ENCODE measurements at places on chromosomes 1 and 21.

GRCh38 chr1:8987881-8988617 is 38.2 kb downstream of the SLC2A7 start:
- no peak for DNase-seq

GRCh38 chr1:17405898-17406759 is 33.3 kb downstream of the RCC2 start:
- DNase-seq: peak; percentile 32

GRCh38 chr1:232789651-232790050 is 15.6 kb upstream of the MAP10 start:
- DNase-seq: no peak

GRCh38 chr1:46607345-46608130 is 3.5 kb upstream of the MKNK1 start:
- DNase-seq: no peak

DNA sequence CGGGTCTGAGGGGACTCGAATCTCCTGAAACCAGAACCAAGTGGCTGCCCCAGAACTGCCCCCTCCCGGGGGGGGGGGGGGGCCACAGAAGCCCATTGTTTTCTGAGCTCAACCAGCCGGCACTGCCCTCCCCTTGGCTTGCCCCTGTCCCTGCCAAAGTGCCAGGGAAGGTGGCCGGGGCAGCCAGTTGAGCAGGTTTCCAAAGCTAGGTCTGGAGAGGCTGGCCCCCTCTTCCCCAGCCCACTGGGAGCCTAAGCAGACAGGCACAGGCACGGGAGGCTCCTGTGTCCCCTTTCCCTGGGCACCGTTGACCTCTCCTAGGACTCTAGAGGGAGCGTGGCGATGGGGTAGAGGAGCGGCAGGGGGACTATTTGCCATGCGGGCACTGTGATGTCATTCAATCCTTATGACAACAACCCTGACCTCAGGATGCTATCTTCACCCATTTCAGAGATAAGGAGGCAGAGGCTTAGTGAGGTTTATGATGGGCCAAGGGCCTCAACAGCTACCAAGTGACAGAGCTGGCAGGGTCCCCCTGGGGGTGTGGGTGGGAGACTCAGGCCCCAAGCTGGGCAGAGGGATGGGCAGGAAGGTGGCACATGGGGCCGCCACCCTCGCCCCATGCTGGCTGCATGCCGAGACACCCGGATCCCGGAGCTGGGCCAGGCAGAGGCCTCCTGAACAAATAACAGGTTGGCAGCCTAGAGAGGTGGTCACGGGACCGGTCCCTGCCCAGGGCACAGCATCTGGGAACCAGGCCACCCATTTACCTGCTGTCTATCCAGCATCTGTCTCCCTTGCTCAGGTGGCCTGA is 35.0 kb downstream of the RAP1GAP start:
- DNase-seq: no peak

- DNase-seq: no peak
Observed at GRCh38 chr1:168565825-168566224, 10.6 kb upstream of the XCL1 start.

GRCh38 chr1:100928128-100928527 is 32.2 kb downstream of the SLC30A7 start:
- DNase-seq: no peak

DNA sequence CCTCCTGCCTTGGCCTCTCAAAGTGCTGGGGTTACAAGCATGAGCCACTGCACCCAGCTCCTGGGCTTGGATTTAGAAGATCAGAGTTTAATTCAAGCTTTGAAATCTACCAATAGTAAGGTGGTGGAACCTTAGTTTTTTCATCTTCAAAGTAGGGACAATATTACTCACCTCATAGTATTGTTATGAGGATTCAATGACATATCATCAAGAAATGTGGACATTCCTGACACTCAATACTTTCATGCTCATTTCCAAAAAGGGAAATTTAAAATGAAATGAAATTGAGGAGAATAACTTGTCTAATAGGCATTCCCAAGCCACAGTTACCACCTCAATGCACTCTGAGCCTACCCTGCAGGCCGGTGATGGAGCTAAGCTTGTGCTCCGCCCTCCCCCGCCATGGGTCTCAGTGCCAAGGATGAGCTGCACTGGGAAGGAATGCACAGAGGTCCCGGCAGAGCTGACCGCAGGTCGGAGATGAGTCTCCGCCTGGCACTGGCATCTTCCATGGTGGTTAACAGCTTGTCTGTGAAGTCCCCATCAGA is 56.5 kb upstream of the BCAR3 start:
- peak; percentile 100 for DNase-seq

GRCh38 chr1:226149806-226150205 is 36.7 kb downstream of the ACBD3 start:
- DNase-seq: no peak

GRCh38 chr1:5643360-5644107 is 348.7 kb downstream of the NPHP4 start:
- no peak for DNase-seq

GRCh38 chr1:31869449-31869848 is 53.6 kb upstream of the SPOCD1 start:
- no peak for DNase-seq
